Fibroblast of skin of left quadriceps (primary cell): ENCODE measurements at places on chromosomes 6 and 20.
A peak's percentile ranks its signal among the peaks of the same experiment; 100 is the strongest.

- no peak for DNase-seq
These were observed 394.0 kb upstream of the SLC35B3 start for GRCh38 chr6:8829296-8829695.

DNA sequence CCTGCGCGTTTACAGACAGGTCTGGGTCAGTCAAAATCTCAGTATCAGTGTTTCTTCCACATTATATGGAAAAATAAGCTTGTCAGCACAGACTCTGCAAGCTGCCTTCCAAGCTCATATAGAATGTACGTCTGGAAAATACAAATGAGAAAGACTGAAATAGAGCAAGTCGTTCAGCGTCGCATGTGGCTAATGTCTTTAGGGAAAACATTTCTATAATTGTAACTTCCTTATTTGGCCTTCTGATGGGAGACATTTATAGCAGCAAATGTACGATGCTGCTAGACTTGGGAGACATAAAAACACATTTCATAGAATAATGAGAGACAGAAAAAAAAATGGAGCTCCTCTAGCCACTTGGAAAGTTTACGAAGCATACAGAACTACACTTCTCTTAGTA is 122.2 kb downstream of the KIF16B start:
- no peak for DNase-seq

- DNase-seq = no peak
These were observed 4.3 kb downstream of the CLVS2 start for GRCh38 chr6:123000244-123000770.

DNA sequence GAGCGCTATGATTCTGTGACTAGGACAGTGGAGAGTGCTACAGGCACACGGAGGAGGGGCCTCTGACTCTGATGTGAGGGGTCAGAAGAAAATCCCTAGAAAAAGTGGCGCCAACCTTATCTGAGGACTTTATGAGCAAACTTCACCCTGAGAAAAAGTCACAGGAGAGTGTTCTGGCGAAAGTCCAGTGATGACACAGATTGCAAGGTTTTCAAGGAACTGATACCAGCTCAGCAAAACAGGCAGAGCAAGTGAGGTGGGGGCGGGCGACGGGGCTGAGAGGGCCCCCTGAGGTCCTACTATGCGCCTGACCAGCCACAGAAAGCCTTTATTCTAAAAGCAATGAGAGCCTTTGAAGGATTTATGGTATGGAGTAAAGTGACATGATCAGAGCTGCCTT is 73.3 kb downstream of the SLC22A23 start:
- DNase-seq = no peak

DNA sequence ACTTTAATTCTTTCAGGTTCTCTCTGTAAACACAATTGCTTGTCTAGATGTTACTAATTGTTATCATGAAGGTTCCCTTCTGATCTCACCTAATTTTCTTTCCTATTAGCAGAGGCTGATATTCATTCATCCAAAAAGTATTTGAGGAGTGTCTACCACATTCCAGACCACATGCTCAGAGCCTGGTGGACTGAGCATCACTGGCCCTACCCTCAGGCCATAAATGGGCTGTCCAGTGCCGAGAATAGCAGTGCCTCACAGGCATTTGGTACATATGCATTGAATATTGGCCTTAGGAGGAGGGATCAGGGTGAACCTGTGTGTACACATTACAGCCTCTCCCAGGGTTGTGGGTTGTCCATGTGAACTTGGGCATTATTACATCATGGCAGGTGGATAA is 40.4 kb upstream of the PRELID3B start:
- no peak for DNase-seq

- no peak for DNase-seq
These were observed 502.9 kb upstream of the NOX3 start for GRCh38 chr6:155958550-155958949.

DNA sequence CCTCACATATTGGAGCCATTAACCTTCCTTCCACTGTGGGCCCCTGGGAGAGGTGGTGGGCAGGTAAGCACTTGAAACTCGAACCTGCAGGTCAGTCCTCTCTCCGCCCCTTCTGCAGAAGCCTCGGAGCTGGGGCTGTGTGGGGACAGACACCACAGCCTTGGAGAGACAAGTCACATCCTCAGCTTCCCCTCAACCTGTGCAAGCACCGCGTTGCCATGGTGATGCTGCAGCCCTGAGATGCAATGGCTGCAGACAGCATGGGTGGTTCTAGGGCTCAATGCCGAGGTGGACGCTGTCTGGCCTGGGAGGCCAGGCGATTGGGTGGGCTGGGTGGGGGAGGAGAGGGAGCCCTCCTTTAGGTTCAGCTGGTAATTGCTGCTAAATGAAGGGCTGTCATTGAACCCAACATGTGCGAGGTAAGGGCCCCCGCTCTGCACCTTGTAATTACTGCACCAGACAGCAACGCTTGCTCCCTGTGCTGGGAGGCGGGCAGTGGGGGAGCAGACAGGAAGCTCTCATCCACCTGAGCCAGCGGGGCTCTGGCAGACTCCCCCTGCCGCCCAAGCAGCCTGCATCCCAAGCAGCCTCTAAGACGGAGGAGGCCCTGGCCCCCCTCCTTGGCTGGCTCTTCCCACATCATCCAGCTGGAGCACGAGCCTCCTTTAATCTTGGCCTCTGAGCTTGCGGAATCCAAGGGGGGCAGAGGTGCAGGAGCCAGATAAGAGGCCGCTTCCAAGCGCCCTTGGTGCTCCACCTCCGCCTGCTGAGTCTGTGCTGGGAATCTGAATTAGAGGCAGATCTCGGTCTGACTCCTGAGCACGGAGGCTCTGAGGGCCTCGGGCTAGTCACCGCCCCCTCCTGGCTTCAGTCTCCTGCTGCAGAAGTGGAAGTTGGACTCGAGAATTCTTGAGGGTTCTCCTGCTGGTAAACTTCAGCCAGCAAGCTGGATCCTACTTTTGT is 39.8 kb upstream of the CDH22 start:
- DNase-seq = no peak

DNA sequence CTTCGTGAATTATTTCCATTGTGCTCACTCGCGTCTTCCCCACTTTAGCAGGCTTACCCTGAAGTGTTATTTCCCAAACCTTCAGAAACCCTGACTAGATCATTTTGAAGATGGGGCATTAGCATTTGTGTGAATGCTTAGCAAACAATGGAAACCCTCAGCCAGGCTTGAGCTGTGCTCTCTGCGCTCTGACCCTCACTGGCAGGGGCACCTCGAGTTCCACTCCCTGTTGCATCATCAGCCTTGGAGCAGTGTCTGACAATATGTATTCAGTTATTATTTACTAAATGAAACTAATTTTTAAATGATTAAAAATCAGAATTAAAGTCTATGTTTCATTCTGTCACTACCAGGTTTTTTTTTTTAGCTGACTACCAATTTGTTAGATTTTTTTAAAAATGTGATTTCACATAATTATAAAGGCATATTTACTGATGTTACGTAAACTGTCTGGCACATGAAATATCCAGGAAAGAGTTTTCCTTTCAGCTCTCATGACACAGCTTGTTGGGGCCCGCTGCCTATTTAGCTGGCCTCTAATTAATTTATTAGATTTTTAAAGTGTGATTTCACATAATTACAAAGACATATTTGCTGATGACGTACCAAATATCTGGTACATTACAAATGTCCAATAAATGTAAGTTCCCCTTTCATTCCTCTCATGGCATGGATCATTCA is 155.2 kb downstream of the PACRG start:
- no peak for DNase-seq

- DNase-seq = no peak
These were observed 72.4 kb downstream of the TRDN start for GRCh38 chr6:123564361-123564760.

DNA sequence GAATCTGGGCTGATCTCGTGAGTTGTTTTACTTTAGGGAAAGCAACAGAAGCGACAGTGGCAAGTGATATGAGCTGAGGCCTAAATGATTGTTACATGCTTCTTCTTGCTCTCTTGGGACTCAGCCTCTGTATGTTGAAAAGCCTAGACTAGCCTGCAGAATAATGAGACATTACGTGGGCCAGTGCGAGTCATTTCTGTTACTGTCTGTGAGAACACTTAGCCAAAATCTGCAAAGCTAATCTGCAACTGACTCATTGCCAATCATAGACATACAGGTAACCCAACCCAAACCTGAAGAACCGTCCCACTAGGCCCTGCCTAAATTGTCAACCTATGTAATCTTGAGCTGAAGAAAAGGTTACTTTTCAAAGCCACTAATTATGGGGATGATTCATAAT is 77.4 kb upstream of the F13A1 start:
- no peak for DNase-seq

DNA sequence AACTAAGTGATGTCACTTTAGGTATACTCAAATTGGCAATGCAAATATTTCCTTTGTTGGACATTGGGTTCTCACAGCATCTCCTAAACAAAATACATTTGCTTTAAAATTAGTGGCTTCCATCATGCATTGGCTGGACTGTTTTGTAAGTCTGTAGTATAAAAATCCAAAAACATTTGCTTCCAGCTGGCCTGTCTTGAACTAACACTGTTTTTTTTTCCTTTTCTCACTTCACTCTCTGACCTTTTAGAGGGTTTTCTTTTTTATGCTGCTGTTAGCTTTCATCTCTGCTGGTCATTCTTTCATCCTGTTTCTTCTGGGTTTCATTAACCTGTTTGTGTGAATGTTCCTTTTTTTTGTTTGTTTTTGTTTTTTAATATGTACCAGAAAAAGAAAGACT is 121.7 kb upstream of the MLIP start:
- DNase-seq = no peak

DNA sequence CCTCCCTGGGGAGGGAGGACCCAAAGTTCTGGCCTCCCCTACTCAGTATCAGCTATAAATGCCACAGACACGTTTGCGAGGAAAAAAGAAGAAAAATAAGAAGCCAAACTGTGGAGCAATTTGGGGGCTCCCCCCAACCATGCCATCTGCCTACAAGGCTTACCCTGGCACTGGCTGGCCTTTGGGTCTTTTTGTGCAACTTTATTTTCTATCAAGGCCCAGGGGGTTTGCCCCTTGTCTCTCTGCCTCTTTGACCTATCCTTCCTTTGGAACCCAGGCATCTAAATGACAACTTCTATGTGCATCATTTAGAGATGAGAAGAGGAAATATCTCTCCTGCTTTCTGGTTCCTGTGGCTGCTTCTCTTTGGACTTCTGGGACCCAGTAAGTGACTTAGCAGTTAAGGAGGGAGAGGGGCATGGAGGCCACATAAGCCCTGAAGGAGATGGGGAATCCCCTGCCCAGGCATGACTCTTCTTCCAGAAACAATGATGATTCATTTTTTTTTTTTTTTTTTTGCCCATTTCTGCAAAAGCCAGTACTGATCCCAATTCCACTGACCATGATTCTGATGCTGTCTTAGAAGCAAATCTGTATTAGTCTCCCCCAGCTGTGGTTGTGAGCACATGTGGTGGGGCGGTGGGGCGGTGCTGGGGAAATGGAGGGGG is at the start of gene MUC22:
Gene MUC22 (plus strand): TSS at position 82 of the 668 bp plus-strand sequence. CDS start 233 bp downstream, at position 315.
- peak; percentile 11 for DNase-seq

DNA sequence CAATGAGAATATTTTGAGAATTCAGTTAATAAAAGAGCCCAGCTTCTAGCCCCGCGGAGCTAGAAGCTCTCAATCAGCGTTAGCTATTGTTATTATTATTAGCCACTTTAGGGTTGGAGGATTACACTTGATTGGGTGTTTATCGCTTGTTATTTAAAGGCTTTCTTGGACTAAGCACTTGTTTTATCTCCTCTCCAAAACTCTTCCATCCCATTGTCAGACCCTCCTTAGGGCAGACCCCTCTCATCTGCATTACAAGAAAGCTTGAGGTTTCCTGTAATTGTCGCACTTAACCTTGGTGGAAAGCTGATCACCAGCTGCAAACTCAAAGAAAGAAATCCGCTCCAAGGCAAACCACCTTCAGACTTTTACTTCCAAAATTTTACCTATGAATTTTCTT is 4.8 kb downstream of the DPPA5 start:
- DNase-seq = no peak

DNA sequence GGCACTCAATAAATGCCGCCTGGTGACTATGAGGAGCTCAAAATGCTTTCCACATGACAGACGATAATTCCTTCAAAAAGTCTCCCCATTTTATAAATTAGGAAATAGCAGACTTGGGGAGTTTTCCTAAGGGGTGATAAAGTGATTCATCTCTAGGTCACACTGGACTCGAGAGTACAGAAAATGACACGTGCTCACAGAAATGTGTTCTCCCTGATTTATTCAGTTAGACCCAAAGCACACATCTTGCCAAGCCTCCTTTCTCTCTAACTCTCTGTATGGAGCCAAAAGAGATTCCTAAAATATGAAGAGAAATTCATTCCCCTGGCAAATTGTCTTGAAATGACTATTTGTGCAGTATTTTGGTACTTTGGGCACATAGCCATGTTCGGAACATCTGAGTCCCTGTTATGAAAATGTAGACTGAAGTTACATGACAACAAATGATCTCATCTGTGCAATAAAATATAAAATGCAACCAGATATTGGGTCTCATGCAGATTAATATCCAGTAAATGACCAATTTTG is 381.1 kb downstream of the TFAP2B start:
- no peak for DNase-seq

DNA sequence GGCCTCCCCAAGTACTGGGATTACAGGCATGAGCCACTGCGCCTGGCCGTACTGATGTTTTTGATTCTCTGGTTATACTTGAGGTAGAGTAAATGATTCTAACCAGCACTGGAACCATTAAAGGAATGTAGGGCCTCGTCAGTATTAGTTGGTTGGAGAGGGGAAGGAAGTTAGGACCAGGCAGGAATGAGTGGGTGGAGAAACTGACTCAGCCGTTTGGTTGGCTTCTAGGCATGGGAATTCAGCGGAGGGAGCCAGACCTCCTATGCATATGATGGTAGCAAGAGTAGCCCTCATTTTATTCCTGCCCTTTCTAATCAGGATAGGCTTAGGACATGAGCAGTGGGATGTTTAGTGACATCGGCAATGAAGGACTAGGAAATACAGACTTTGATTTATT is 19.0 kb upstream of the SERINC3 start:
- no peak for DNase-seq

DNA sequence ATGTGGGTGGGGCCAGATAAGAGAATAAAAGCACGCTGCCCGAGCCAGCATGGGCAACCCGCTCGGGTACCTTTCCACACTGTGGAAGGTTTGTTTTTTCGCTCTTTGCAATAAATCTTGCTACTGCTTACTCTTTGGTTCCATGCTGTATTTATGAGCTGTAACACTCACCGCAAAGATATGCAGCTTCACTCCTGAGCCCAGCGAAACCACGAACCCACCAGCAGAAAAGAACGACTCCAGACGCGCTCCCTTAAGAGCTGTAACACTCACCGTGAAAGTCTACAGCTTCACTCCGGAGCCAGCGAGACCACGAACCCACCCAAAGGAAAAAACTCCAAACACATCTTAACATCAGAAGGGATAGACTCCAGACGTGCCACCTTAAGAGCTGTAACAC is 76.7 kb downstream of the TFAP2A start:
- DNase-seq = no peak

DNA sequence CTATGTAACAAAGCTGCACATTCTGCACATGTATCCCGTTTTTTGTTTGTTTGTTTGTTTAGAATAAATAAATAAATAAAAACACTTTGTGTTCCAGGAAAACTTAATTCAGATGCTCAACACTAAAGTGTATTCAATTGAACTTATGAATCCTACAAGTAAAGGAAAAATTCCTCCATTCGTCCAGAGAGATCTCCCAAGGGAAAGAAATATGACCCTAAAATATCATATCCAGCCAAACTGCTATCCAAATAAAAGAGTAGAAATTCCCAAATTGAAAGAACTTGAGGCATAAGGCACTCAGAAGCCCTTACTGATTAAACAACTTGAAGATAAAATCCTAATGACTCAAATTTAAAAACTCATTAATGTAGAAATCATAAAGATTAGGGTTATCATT is 90.4 kb downstream of the MOXD1 start:
- no peak for DNase-seq
